ENCODE measurements at places on chromosomes 12 and 14.

GRCh38 chr12:105822131-105823105 is 316.3 kb downstream of the NUAK1 start:
- no peak for DNase-seq

DNA sequence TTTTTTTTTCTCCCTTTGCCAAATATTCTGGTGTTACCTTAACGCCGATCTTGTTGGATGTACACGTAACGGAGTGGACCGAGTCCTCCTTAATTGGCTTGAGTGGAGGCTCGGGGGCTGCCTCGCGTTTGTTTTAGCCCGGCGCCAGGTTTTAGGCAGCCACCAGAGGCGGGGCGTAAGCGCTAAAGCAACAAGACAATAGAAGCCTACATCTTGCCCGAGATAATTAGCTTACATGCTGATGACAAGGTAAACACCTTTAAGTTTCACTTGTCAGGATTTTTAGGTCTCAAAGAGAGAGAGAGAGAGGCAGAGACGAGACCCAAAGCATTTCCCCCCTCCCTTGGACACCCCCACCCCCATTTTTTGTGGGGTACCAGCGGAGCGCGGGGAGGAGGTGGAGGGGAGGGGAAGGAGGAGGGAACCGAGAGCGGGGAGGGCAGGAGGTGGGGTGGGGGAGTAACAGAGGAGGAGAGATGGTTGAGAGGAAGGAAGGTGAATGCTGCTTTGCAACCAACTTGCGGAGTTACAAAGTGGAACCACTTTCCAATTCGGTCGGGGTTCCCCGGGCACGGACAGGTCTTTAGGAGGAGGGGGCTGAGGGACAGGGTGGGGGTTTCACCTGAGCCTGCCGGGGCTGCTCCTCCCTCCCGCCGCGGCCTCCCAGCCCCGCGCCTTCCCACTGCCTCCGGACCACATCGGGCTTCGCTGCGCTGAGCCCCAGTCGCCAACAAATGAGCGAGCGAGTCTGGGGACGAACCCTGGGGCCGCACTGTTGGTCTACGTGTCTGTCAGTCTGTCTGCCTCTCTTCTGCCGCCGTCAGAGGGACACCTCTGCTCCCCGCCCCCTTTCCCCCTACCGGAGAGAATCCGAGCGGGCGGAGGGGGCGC is at the start of gene NKX2-1:
Gene NKX2-1 (minus strand): TSS at position 802 of the 891 bp plus-strand sequence. CDS start 103 bp downstream, at position 699.
- DNase-seq, result no peak

- DNase-seq, result no peak
Observed at GRCh38 chr12:50051101-50051806, 6.1 kb upstream of the ASIC1 start.

DNA sequence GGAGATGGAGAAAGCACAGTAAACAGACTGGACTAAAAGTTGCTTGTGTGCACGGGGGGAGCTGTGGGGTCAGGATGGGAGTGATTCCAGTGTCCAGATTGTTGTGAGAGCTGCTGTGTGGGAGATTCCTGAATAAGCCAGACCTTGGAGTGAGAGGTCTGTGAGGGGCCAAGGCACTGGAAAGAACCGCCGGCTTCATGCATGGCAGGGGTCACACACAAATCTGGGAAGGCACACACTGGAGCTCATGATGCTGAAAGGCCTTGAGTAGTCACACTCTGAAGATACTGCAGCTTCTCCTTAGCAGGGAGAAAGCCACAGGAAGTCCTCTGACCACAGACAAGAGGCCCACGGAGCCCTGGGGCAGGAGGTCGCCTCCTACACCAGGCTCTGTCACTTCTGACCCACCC is 23.1 kb downstream of the ADCY6 start:
- peak; percentile 16 for DNase-seq

GRCh38 chr14:32022938-32023466 is 54.1 kb upstream of the ARHGAP5 start:
- no peak for DNase-seq

- DNase-seq, result no peak
Observed at GRCh38 chr12:119940897-119941296, 48.1 kb upstream of the BICDL1 start.

DNA sequence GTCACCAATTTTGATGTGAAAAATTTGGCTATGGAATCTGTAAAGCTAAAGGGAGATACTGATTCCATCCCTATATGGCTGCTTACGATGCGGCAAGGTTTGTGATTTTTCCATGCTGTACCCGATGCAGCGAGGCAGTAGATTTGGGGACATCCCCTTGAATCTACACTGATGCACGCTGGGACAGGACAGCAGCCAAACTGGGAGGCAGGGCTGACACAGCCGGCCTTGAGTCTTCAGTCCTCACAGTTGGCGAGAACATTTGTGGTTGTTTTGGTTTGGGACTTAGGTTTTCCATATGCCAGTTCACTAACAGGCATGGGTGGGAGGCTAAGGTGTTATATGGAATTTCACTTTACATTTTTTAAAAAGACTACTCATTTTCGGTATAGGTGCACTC is 3.8 kb downstream of the GALNT16 start:
- DNase-seq, result no peak

GRCh38 chr14:32259368-32260013 is 56.4 kb upstream of the RNU6-8 start:
- DNase-seq, result no peak

GRCh38 chr14:70638416-70638815 is 3.3 kb upstream of the TTC9 start:
- DNase-seq, result no peak

DNA sequence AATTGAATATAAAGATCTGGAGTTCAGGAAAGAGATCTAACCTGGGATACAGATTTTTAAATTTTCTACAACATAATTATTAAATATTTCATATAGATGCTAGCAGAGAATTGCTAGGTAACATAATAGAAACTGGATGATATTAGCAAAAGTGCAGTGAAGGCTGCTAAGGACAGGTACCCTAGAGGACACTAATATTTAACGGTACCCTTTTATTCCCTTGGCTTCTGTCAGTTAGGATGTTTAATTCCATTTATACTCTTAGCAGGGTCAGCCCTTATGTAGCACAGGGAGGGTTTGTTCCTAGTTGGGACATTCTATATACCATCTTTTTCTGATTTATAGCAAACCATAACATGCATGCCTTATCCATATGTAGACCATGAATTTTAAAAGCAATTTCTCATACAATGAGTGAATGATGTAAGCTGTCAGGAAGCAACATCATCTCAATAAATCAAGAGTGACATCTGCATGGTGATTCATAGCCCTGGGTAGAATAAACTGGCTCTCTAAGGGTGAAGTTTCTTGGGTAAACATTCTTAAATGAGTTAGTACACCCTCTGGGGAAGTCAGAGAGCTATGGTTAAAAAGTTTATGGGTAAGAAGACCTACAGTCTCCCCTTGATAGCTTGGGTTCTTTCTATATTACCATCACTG is 404.4 kb upstream of the MGAT4C start:
- DNase-seq, result no peak

DNA sequence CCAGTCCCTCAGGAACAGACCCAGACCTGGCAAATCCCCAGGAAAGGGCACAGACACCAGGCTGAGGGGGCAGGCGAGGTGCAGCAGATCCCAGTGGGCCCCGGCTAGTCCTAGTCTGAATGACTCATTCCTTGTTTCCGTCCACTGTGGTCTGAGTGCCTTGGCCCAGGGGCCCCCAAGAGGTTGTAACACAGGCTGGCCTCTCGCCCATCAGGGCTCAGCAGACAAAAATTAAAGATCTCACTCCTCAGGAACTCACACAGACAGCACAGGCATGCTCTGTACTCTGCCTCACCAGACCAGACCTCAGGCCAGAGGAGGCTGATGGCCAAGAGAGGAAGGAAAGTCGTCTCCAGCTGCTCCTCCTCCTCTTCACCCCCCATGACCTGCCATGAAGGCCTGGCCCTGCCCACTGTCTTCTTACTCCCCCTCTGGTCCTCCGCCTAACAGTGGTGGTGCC is 7.7 kb upstream of the LTBP2 start:
- no peak for DNase-seq

DNA sequence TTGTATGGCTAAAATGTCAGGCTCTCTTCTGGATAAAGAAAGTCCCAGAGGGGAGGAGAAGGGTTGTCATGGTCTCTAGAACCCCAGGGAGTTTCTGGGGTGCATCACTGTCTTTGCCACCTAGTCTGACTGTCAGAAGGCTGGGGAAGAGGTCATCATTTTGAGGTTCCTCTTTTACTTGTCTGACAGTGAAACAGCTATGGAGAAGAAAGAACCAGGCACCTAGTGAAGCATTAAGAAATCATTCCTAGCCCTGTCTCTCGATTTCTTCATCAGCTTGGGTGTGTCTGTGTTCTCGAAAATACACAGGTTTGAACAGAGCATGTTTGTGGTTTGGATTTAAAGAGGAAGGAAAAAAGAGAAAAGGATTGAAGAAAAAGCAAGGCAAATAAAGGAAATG is 158.7 kb upstream of the LRIG3 start:
- no peak for DNase-seq

Measured in bone marrow (tissue), 2 donors.